ENCODE measurements at places on chromosomes 13 and 19.

GRCh38 chr19:14381689-14382474 lies 638 bp downstream of the ADGRE5 start:
- no peak for DNase-seq

- no peak for DNase-seq
Measured at GRCh38 chr19:30112666-30113065, 170.6 kb downstream of the URI1 start.

DNA sequence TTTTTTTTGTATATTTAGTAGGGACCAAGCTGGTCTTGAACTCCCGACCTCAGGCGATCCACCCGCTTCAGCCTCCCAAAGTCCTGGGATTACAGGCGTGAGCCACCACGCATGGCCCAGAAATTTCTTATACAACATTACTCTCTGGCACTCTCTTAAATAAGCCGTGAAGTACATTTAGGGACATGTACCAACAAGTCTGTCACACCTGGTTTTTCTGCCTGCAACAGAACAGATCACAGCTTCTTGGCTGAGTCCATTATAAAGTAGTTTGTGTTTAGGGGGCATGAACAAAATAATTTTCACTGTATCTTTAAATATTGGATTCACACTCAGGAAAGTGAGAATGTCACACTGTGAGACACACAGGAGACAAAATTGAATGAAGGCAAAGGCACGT lies 1567.3 kb downstream of the SLITRK5 start:
- no peak for DNase-seq

- no peak for DNase-seq
Measured at GRCh38 chr13:100652510-100652909, 22.1 kb downstream of the TMTC4 start.

GRCh38 chr19:49116544-49116943 lies 2.4 kb downstream of the LIN7B start:
- DNase-seq, result peak; percentile 35
